ENCODE measurements at places on chromosomes 2 and 18.

- DNase-seq: peak; percentile 37
These were observed 3.4 kb downstream of the SRBD1 start for GRCh38 chr2:45607701-45608100.

DNA sequence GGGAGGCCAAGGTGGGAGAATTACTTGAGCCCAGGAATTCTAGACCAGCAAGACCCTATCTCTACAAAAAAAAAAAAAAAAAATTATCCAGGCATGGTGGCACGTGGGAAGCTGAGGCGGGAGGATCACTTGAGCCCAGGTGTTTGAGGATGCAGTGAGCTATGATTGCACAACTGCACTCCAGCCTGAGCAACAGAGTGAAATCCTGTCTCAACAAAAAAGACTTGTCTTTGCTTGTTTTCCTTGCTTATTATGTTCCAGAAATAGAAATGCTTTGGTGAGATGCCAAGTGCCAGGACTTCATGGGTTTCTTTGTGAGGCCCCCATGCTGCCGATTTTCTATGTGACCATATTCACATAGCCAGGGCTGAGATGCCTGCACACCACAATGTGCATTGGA, 9.0 kb downstream of the DCDC2C start:
- DNase-seq: peak; percentile 7

GRCh38 chr2:28096421-28096820, 205.9 kb downstream of the BABAM2 start:
- DNase-seq: peak; percentile 92

DNA sequence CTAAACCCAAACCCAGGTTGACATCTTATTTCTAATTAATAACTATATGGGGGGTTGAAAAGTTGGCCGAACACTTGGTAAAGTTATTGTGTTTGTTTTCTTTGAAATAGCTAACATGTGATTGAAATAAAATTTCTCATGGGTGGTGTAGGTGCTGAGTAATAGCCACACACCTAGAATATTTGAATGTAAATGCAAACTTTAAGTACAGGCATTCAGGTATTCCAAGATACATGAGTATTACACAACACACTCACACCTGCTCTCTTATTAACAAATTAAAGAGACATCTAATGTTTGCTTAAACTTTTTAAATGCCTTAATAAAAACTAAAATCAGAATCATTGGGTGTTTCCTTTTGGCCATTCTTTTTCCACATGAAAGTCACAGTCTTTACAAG, 165.5 kb downstream of the EHBP1 start:
- DNase-seq: no peak

DNA sequence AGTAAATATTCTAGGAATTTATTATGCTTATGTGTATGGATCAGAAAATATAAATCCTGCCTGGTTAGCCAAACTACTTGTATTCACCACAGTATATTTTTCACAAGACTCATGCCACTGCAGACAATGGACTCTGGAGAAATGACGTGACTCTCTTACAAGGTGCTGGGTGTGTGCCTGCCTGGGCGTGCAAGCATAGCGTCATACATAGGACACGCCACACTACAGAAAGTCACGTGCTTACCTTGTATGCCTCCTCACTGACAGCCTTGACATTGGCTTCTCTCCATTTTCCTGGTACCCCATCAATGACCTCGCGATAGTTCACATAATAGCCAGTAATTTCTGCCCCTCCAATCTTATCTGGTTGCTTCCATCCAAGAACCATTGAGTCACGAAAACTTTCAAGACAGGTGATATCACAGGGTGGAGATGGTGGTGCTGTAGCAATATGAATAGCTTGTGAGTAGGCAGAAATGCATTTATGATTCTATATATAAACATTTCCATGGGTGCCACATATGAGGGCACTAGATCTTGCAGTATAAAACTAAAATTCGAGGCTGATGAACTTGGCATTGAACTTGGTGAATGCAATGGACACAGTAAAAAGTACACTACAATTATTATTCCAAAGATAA, 93.2 kb downstream of the MYOM1 start:
- DNase-seq: no peak

DNA sequence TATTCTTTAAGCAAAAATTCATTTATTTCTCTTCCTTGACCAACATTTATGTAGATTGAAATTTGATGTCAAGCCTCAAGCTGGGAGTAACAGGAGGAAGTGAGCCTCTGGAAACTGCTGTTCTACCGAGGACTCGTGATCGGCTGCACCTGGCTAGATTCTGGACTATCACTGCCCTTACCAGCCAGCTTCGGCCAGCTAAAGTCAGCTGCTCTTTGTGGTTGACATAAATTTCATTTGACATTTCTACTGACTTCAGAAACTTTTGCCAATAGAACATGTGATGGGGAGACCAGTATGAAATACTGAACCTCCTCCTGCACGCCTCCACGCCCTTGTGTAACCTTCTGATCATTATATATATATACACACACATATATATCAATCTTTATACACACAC, 74.2 kb upstream of the RGPD5 start:
- no peak for DNase-seq

DNA sequence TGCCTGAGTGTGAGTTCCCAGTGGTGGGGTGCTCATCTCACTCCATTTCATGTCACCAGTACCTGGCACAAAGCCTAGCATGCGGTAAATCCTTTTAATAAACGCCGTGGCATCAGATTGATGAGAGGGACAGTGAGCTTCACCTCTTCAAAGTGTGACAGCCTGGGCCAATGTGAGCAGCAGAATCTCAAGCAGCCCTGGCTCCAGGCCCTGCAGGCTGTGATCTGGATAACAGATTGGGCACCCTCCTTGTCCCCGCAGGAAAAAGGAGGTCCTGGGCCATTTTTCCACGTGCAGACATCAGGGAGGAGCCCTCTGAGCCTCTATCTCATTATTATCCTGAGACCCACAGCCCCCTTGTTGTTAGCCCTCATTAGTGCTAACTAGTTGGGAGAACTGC, 34.8 kb downstream of the TET3 start:
- DNase-seq: no peak

- no peak for DNase-seq
These were observed 139.8 kb upstream of the UBE2E3 start for GRCh38 chr2:180840641-180841040.

DNA sequence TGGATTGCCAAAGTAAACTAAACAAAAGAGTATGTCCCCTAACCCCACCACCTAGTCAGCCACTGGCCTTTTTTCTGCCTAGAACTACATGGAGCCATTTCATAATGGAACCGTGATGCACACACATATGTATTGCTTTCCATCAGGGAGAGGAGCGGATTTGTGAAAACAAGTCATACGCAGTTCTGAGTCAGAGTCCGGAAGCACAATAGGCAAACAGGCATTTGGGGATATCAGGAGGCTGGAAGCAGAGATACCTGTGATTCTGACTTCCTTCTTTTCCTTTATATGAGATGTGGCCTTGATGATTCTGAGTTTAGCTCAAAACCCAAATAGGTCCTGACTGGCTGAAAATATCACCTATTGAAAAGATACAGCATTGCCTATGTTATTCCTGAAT, 93.5 kb downstream of the TMEM163 start:
- no peak for DNase-seq
